CD4-positive, alpha-beta T cell treated with Interleukin-1 beta for 1 hour (primary cell): ENCODE measurements at places on chromosomes 16 and 17.

- DNase-seq: no peak
Measured at GRCh38 chr16:7422036-7422888, 89.6 kb downstream of the RBFOX1 start.

- no peak for DNase-seq
Measured at GRCh38 chr16:10145542-10146035, 36.6 kb downstream of the GRIN2A start.

DNA sequence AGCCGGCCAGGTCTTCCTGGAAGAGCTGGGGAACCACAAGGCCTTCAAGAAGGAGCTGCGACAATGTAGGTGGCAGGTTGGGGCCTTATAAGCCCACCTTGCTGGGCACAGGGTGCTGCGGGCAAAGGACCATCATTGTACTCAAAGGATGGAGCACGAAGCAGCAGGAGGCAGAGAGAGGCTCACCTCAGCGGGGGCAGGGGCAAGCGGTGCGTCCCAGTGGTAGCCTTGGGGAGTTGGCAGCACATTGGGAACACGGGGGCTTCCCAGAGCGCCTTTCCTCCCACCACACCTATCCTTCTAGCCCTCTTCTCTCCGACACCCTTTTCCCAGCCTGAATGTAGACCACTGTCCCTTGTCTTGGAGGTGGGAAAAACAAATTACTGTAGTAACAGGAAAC, 2.1 kb downstream of the CNP start:
- no peak for DNase-seq

- no peak for DNase-seq
Measured at GRCh38 chr16:77385481-77385880, 49.4 kb downstream of the ADAMTS18 start.

DNA sequence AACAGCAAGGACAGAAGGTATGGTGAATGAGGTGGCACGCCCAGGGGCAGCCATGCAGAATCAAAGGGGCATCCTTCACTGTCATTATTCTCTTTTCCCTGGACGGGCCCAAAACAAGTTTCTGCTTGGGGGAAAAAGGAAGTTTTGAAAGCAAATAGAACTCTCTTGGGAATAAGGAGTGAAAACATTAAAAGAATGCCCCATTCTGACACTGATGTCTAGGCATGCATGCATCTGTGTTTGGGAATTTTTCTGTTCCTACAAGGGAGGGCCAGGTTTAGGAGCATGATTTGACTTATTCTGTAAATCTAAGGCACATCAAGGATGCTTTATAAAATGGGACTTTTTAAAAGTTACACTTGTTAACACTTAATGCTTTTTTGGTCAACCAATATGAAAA, 34.3 kb upstream of the SLC12A3 start:
- no peak for DNase-seq

DNA sequence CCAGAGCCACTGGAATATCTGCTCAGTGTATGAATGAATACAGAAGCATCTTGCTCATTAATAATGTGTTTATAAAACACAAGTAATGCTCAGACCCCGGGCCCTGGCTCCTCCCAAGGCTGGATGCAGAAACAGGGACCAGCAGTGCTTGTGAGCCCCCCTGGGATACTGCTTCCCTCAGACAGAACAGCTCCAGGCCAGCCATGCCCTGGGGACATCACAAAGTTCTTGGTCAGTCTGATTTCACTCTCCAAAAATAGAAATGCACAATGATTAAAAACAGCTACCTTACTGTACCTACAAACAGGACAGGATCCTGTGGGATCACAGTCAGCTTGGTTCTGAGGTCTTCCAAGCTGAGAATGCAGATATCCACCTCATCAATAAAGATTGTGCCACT, 68.2 kb downstream of the ABCC12 start:
- no peak for DNase-seq

- no peak for DNase-seq
Measured at GRCh38 chr17:29628644-29629043, 5.9 kb upstream of the CORO6 start.

GRCh38 chr16:85457366-85457765, 155.8 kb upstream of the GSE1 start:
- no peak for DNase-seq

DNA sequence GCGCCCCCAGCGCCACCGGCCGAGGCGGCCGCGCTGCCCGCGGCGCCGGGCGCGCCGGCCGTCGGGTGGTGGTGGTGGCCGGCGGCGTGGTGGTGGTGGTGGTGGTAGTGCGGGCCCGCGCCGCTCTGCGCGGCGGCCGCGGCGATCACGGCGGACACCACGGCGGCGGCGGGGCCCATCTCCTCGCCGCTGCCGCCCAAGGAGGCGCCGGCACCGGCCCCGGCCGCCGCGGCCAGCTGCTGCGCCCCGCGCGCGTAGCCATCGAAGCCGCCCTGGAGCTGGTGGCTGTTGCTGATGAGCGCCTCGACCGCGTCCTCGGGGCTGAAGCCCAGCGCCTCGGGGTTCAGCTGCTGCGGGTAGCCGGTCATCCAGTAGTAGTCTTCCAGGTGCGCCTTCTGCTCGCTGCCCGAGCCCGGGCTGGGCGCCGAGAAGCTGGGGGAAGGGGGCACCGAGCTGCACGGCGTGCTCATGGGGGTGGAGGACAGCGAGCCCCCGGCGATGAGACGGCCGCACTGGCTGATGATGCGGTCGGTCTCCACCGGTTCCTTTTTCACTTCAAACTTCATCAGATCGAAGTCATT, 1.2 kb downstream of the MAF start:
- no peak for DNase-seq

DNA sequence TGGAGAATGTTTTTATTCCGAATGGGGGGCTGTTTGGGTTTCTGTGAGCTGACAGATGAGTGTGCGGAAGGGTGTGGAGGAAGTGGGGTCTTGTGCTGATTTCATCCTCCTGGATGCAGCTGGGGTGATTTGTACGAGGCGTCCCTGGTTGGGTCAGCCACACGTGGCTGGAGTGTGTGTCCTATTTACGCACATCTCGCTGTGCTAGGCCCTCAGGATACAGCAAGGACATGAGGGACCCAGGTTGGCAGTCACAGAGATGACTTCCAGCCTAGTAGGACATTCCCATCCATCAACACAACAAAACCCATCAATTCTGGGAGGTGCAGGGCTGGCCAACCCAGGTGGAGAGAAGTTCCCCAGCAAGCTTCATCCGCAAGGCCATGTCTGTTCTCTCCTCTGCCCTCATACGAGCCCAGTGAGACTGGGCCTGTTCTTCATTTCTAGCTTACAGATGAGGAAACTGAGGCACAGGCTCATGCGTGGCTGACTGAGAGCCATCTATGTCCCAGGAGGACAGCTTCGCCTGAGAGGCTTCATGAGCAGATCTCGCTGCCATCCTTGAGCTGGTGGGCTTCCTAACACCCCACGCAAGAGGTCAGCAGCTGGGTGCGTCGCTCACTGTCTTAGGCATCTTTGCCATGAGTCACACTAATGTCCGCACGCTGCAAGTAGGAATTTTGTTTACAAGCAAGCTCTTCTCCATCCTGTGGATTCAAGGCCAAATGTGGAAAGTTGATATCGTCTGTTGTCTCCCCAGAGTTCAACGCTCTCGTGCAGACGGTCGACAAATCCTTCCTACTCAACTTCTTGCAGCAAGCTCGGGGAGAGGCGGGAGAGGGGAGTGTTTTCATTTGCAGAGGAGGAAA, 24.4 kb downstream of the IRF8 start:
- DNase-seq: no peak

- DNase-seq: peak; percentile 13
Measured at GRCh38 chr16:17303101-17303500, 167.7 kb downstream of the XYLT1 start.

DNA sequence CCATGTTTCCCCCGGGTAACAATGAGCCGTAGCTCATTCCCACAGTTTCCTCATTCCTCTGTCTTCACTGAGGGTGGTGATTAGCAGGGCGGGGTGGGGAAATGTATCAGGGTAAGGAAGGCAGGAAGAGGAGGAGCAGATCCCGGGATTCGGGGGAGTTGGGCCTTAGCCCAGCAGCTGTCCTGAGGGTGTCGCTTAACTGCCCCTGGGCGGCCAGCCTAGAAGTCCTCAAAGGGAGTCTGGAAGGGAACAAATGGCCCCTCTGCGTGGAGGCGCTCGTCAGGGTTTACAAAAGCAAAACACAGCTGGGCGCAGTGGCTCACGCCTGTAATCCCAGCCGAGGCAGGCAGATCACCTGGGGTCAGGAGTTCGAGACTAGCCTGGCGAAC, 14.3 kb downstream of the MLYCD start:
- DNase-seq: no peak

- DNase-seq: no peak
Measured at GRCh38 chr17:77569846-77570564, 388.5 kb upstream of the TNRC6C start.

DNA sequence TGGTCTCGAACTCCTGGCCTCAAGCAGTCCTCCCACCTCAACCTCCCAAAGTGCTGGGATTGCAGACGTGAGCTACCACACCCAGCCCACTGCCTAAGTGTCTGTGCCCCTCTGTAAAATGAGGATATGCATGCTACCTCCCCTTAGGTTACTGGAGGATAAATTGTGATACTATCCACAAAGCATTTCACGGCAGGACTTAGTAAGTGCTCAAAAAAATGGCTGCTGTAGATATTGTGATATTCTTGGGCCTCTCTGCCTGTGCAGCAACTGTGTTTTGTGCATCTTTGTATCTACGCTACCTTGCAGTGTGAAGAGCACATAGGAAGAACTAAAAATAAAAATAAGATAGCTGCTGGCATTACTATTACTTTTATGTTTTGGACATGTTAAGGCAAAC, 1.9 kb upstream of the CASKIN1 start:
- DNase-seq: no peak

GRCh38 chr16:17257426-17258023, 213.2 kb downstream of the XYLT1 start:
- DNase-seq: no peak

- DNase-seq: no peak
Measured at GRCh38 chr16:81241706-81242105, 3.2 kb downstream of the BCO1 start.

- DNase-seq: no peak
Measured at GRCh38 chr16:50833929-50834328, 92.0 kb downstream of the CYLD start.

GRCh38 chr16:53864819-53865493, 161.0 kb downstream of the FTO start:
- DNase-seq: no peak

DNA sequence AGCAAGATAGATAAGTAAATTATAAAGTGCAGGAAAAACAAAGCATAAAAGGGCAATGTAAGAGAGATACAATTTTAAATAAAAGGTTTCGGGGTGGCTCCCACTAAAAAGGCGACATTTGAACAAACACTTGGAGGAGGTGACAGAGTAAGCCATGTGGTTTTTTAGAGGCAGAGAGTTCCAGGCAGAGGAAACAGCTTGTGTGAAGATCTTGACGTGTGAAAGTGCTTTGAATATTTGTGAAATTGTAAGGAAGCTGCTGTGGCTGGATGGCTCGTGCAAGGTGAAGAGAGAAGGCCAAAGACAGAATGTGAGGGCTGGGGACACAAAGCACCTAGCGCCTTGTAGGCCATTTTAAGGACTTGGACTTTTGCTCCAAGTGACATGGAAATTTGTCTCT, 28.6 kb upstream of the HYDIN start:
- DNase-seq: no peak

- DNase-seq: no peak
Measured at GRCh38 chr17:33241390-33241789, 51.7 kb downstream of the ASIC2 start.

- no peak for DNase-seq
Measured at GRCh38 chr17:3865176-3865575, 19.1 kb upstream of the NCBP3 start.

DNA sequence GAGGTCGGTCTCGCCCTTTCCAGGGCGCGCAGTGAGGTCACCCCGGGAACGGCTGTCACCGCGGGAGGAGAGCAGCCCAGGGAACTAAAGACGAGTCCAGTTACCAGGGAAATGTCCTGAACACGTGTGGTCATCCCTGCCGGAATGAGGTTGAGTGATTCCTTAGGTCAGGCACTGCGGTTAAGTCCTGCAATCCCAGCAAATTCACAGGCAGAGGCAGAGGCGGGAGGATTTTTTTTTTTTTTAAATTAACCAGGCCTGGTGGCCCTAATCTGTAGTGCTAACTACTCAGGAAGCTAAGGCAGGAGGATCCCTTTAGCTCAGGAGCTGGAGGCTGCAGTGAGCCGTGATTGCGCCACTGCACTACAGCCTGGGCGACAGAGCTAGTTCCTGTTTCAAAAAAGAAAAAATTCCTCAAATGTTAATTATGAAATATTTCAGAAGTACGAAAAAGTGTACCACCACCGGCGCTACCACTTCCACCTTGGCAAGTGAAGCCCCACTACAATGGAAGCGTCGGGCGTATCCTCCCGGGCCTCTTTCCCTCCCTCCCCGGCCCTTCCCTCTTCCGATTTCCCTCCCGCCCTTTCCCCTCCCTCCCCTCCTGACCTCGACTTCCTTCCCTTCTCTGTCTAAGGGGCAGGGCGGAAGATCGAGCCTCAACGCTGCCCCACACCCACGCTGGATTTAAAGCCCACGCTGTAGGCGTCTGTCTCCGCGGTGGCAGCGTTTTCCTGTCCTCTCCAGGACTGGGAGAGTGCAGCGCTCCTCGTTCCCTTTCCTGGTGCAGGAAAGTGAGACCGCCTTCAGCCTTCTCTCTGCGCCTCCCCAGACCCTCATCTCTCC, 27.3 kb downstream of the SLFN11 start:
- DNase-seq: peak; percentile 48

- DNase-seq: no peak
Measured at GRCh38 chr17:82592289-82592766, 55.9 kb downstream of the WDR45B start.

DNA sequence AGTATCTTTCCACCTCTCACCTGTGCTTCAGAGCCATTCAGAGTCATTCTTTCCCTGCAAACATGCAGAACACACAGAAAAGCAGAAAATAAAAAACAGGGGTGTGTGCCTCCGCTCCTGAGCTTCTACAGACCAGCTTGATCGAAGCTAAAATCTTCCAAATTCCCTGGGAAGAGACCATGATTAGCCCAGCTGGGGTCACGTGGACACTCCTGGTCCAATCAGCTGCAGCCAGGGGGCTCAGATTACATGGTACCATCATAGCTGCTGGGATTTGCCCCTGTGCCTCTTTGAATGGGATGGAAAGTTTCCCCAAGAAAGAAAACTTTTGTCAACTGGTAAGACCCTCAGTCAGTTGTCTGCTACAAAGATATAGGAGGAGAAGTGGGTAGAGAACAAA, 159.9 kb downstream of the TMEM114 start:
- no peak for DNase-seq

- DNase-seq: no peak
Measured at GRCh38 chr16:25014500-25015147, 545 bp downstream of the ARHGAP17 start.

DNA sequence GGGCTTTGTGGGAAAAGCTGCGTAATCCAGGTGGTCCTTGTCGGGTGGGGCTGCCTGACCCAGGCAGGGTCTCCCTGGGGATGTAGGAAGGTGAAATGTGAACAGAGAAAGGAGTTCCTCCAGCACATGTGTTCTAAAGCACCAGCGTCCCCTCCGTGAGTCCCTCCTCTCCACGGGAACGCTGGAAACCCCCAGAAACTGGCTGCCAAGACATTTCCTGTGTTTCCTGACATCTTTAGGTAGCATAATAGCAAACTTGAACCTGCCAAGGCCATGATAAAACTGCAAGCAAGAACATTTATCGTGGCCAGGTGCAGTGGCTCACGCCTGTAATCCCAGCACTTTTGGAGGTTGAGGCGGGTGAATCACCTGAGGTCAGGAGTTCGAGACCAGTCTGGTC, 12.6 kb upstream of the PYDC1 start:
- no peak for DNase-seq
